Umbilical cord (tissue), 2 donors: ENCODE measurements at places on chromosomes 13 and 19. TPM values are rescaled to one million over a fixed set of nuclear protein-coding genes. Genes with fewer than 3 reads are reported as not detected.
A peak's percentile ranks its signal among the peaks of the same experiment; 100 is the strongest.

PRR20E gene
- not detected for total RNA-seq

SPACA4 gene
- not detected for total RNA-seq

GRCh38 chr19:48752496-48753365 lies at the start of gene FUT1:
FUT1 (minus strand) TSS chr19:48752641; CDS start chr19:48751281, 1,360 bp downstream.
- peak; percentile 74 for DNase-seq

GRCh38 chr13:62702502-62702901 lies 1286.9 kb upstream of the PCDH20 start:
- no peak for DNase-seq

DNA sequence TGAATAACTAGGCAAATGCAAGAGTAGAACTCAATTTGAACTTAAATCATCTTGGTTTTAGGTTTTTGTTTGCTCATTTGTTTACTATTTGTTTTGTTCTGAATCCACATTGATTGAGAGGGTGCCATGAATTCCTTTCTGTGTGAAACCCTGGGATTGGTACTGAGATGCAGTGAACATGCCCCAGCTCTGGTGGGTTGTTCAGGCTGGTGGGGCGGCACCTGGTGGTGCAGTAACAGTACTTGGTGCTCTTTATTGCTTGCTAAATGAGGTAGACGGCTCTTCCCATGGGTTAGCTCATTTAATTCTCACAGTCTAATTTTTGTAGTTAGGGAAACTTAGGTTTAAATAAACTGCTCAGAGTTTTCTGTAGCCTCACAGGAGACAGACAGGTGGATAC lies 48.4 kb downstream of the WASF3 start:
- DNase-seq, result no peak
